ENCODE measurements at places on chromosomes 3 and 15.

DNA sequence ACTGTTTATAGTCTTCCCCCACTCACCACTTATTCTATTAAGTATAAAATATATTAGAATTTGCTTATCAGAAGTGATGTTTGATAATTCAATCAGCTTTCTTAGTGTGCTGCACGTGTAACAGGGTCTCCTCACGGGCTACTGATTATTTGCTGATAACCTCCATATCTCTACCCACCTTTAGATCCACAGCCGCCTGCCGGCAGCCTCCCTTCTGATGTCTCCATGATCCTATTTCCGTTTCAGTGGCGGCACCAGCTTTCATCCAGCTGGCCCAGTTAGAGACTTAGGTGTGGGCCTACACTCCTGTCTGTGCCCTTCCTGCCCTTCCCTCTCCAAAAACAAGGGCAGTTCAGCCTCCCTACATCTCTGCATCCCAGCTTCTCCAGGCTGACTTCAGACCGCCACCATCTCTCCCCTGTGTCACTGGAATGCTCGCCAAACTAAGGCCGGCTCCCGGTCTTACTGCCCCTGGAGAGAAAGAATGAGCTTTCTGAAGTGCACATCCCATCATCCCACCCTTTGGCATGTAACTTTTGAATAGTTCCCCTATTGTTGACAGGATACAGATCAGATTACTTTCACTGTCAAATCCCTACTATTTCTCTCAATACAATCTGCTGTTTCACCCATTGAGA is 76.6 kb upstream of the PRTG start:
- no peaks in the 10 kb centered on the region for H3K4me1 ChIP-seq
- peaks cover 2% of the 10 kb centered on the region for H3K27me3 ChIP-seq
- no peak overlapping the region for H3K27ac ChIP-seq
- H3K4me3 ChIP-seq: no peak overlapping the region
- no peaks in the 10 kb centered on the region for H3K36me3 ChIP-seq

- H3K36me3 ChIP-seq: peaks cover 5% of the 10 kb centered on the region
- no peak for DNase-seq
- H3K4me1 ChIP-seq: peaks cover 7% of the 10 kb centered on the region
- no peak overlapping the region for H3K4me3 ChIP-seq
- H3K27ac ChIP-seq: no peak overlapping the region
Observed at GRCh38 chr15:75148280-75148679, 53.4 kb upstream of the C15orf39 start.

- peaks cover 78% of the 10 kb centered on the region for H3K4me1 ChIP-seq
- DNase-seq: peak; percentile 13
- H3K4me3 ChIP-seq: peak overlapping the region; percentile 34
- no peaks in the 10 kb centered on the region for H3K27me3 ChIP-seq
Observed at GRCh38 chr15:72222393-72222792, 8.6 kb downstream of the PKM start.

- H3K27me3 ChIP-seq: no peaks in the 10 kb centered on the region
- DNase-seq: no peak
- no peak overlapping the region for H3K27ac ChIP-seq
- H3K4me3 ChIP-seq: no peak overlapping the region
Observed at GRCh38 chr15:72604794-72605193, 49.7 kb upstream of the GOLGA6B start.

GRCh38 chr15:49026700-49027099 is 19.5 kb downstream of the SECISBP2L start:
- H3K4me1 ChIP-seq: peaks cover 5% of the 10 kb centered on the region
- H3K27ac ChIP-seq: no peak overlapping the region
- no peaks in the 10 kb centered on the region for H3K27me3 ChIP-seq
- DNase-seq: no peak
- H3K36me3 ChIP-seq: peaks cover 29% of the 10 kb centered on the region
- H3K4me3 ChIP-seq: no peak overlapping the region

- no peaks in the 10 kb centered on the region for H3K4me1 ChIP-seq
- H3K4me3 ChIP-seq: no peak overlapping the region
- no peak for DNase-seq
- H3K27ac ChIP-seq: no peak overlapping the region
- no peaks in the 10 kb centered on the region for H3K27me3 ChIP-seq
- no peaks in the 10 kb centered on the region for H3K36me3 ChIP-seq
Observed at GRCh38 chr3:27022096-27022761, 347.0 kb downstream of the NEK10 start.

GRCh38 chr3:2211568-2211967 is 112.9 kb downstream of the CNTN4 start:
- peaks cover 1% of the 10 kb centered on the region for H3K27me3 ChIP-seq
- no peak overlapping the region for H3K27ac ChIP-seq
- DNase-seq: no peak
- H3K4me1 ChIP-seq: no peaks in the 10 kb centered on the region
